ENCODE measurements at places on chromosomes 2 and 18.

- DNase-seq: no peak
These were observed 31.9 kb downstream of the GLI2 start for GRCh38 chr2:120767486-120768005.

DNA sequence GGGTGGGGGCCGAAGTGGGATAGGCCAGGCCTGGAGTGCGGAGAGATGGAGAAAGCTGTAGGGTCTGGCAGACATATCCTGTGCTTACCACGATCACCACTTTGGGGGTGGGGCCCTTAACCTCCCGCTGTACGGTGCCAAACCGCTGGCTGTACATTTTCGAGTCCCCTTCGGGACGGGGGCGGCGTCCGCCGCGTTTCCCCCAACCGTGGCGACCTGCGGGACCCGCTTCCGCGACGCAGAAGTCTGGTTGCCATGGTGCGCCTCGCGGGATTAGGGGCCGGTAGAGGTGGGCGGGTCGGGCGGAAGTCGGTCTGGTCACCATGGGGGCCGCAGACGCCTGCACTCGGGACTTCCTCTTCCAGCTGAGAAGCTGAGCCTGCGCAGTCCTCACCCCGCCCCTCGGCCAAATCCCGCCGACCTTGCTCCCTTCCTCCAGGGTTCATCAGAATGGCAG, at the start of gene CFAP53:
Gene CFAP53 (minus strand): TSS at position 248 of the 457 bp plus-strand sequence. CDS start 91 bp downstream, at position 157.
- peak; percentile 50 for DNase-seq

DNA sequence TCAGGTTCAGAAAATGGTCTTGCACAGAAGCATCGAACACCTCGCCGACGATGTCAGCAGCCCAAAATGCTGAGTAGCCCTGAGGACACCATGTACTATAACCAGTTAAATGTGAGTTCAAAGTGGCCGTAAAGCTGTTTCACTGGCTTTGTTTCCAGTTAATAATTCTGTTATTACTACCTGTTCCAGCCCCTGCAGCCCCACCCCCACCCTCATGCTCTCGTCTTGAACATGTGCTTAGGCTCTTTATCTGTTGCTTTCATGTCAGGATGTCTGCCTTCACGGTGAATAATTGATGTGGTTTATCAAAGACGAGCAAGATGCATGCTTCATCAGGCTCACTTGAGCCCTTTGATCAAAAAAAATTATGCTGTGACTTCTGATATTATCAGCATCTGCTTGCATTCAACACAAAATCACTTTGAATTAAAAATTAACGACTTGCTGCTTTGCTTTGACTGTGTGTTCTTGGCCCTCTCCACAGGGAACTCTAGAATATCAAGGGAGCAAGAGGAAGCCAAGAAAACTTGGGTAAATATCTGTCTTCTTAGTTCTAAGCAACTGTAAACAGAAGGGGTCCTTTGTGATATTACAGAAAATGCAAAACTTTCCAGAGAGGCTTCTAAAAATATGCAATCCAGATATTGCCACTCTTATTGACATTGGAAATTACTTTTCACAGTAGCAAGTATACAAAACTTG, 63.4 kb upstream of the SP5 start:
- DNase-seq: no peak

DNA sequence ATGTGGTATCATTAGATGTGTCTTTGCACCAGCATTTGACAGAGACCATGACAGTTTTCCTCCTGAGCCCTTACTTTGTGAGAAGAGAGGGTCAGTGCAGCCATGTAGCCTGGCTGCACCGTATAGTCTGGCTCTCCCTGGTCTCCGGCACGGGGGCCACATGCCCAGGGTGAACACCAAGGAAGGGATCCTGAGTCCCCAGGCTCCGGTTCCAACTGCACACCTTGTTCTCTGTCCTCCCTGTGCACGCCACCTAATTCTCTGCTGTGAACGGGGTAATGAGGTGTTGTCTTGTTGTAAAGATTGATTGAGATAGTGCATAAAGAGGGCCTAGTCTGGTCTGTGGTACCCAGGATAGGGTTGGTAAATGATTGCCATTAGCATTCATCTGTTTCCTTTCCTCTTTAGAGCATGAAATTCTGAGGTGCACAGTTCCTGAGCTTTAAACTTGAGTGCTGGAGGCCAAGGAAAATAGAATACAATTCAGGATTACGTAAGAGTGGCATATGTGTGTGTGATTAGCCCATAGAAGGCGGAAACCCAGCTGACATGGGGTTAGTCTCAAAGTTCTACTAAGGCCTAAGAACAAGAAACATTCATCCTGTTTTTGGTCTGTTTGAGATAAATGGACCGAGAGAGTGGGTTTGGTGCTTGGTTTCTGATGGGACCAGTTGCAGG, 55.5 kb downstream of the NCK2 start:
- no peak for DNase-seq

GRCh38 chr18:3721771-3722648, 272.0 kb downstream of the TGIF1 start:
- no peak for DNase-seq

- DNase-seq: no peak
These were observed 70.7 kb downstream of the NDUFA10 start for GRCh38 chr2:239954166-239955086.

DNA sequence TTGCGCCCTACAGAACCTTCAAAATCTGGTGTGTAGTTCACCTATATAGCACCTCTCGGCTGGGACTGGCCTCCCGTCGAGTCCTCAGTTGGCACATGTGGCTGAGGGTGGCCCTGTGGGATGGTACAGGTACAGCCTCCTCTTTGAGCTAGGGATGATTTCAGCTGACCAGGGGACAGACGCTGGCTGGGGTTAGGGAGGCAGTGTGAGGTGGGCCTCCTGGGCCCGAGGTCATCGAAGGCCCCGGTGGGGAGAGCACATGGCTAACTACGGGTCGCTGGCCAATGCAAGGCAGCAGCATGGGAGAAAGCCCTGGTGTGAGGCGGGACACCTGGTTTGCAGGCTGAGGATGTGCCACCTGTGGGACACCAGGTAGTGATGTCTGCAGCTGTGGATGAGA, 304.8 kb downstream of the GBX2 start:
- DNase-seq: no peak

- DNase-seq: no peak
These were observed 45.1 kb upstream of the ZBTB7C start for GRCh38 chr18:48454261-48454757.

DNA sequence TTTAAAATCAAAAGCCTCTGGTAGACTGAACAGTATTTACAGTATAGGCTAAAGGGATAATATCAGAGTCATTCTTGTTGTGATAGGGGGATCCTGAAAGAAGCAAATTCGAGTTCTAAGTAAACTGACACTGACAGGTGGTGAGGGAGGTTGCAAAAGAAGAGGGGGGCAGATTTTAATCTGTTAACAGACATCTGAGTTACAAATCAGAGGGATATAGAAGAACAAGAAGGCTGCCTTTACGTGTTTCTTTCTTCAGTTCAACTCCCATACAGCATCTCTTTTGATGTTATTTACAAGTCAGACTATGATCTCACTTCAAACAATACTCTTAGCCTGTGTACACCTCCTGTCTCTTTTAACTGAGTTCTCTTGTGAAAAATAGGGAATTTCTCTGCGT, 16.3 kb upstream of the ITGA4 start:
- no peak for DNase-seq

DNA sequence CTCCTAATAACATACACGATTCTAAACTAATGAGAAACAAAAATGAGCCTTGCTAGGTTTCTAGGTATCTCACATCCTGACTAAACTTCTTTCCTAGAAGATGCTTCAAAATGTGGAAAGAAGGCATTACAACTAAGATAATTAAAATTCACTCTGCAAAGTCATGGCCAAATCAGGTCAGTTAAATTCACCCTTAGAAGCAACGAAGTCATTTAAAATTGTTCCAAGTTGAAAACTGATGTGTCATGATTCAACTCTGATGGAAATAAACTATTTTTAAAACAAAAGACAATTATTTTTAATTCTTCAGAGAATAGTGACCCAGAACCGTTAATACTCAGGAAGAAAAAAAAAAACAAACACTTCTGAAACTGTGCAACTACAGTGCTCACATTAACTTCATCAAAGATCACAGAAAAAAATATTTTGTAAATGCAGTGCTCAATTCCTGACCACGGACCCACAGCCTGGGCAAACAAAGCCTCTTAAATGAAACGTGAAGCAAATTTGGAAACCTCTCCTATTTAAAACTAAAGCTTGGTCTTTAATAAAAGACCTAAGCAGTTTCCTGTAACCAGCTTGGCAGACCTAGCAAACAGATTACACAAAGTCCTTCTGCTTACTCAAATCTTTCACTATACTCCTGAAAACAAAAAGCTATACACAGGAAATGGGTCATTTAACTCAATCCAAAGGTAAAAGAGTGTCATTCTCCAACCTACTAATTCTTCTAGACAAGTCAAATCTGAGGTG, 39.0 kb downstream of the CHN1 start:
- no peak for DNase-seq

GRCh38 chr2:2775018-2775417, 443.9 kb upstream of the MYT1L start:
- no peak for DNase-seq

DNA sequence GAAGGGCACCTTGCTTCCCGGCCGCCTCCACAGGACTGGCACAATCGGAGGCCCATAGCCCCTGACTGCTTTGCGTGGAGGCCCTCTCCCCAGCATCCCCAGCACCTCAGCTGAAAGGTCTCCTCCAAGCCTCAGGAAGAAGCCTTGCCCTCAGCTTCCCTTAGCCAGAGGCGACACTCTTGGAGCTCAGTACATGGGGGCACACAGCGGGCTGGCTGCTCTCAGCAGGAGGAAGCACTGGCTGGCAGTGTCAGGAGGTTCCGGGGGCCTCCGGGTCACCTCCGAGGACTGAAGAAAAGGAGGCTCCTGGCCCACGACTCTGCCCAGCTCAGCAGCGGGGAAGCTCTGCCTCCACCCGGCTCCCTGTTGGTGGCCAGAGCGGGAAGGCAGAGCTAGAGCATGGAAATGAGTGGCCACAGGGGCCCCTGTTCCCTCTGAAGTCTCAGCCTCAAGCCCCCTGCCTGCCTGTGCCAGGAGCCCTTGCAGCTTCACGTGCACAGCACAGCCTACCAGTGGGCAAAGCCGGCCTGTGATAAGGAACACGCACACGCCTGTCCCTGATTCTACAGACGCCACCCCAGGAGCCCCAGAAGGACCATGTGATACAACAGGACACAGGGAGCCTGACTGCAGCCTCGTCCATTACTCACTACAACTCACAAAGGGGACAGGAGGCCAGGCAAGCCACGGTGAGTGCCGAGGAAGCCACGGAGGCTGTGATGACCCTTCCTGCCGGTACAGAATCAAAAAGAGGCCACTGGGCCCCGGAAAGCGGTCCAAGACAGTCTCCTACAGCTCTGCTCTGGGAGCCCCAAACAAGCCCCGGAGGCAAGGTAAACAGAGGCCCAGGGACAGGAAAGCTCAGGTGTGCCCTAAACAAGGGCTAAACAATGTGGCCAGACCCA, 15.5 kb downstream of the HDAC4 start:
- no peak for DNase-seq
